A549 treated with ZK216348 at 1 μM for 4 hours (cell line): ENCODE measurements at places on chromosomes 12 and 14. TPM values are rescaled to one million over a fixed set of nuclear protein-coding genes. Genes with fewer than 3 reads are reported as not detected.

STAC3 gene
- total RNA-seq: 0.17 to 0.68 TPM (median 0.36 TPM) in 5 replicates

RPS6KL1 gene
- 0.37 to 0.81 TPM (median 0.51 TPM) in 4 of 5 replicates, not detected in the other for total RNA-seq

SLC11A2 gene
- total RNA-seq: 16.7 to 24.1 TPM (median 22.2 TPM) in 5 replicates

TRMT61A gene
- total RNA-seq: 13.3 to 29.5 TPM (median 26.9 TPM) in 5 replicates

TEAD4 gene
- total RNA-seq: 37.2 to 51.6 TPM (median 49.0 TPM) in 5 replicates

PMEL gene
- total RNA-seq: 0.38 to 1.3 TPM (median 0.74 TPM) in 5 replicates

STYX gene
- total RNA-seq: 2.9 to 6.1 TPM (median 5.3 TPM) in 5 replicates

MYH6 gene
- 0.02 TPM in 1 of 5 replicates, not detected in the others for total RNA-seq

CIPC gene
- total RNA-seq: 6.0 to 9.0 TPM (median 7.8 TPM) in 5 replicates

POTEM gene
- total RNA-seq: not detected in 5 replicates

LIMA1 gene
- 4.9 to 9.0 TPM (median 6.4 TPM) in 5 replicates for total RNA-seq

HVCN1 gene
- 0.22 to 0.90 TPM (median 0.65 TPM) in 5 replicates for total RNA-seq

ADAMTS20 gene
- not detected in 5 replicates for total RNA-seq

TAS2R14 gene
- total RNA-seq: 0.47 to 0.77 TPM (median 0.56 TPM) in 5 replicates

EML1 gene
- total RNA-seq: 33.3 to 45.4 TPM (median 38.2 TPM) in 5 replicates

NRXN3 gene
- 1.0 to 1.3 TPM (median 1.2 TPM) in 5 replicates for total RNA-seq

NGB gene
- not detected in 5 replicates for total RNA-seq

HOXC4 gene
- 1.7 to 3.9 TPM (median 3.8 TPM) in 5 replicates for total RNA-seq

KRT82 gene
- not detected in 5 replicates for total RNA-seq

ACACB gene
- total RNA-seq: 7.9 to 10.6 TPM (median 10.0 TPM) in 5 replicates

ART4 gene
- total RNA-seq: not detected in 5 replicates

POLE2 gene
- total RNA-seq: 8.8 to 15.4 TPM (median 13.7 TPM) in 5 replicates

ESPL1 gene
- total RNA-seq: 10.5 to 24.6 TPM (median 22.1 TPM) in 5 replicates

GLIPR1 gene
- 23.6 to 31.6 TPM (median 30.9 TPM) in 5 replicates for total RNA-seq

BICD1 gene
- total RNA-seq: 13.3 to 18.4 TPM (median 14.4 TPM) in 5 replicates

ABCD2 gene
- total RNA-seq: not detected in 5 replicates

SLC2A14 gene
- 0.12 to 0.14 TPM (median 0.13 TPM) in 3 of 5 replicates, not detected in the others for total RNA-seq

FGF23 gene
- not detected in 5 replicates for total RNA-seq

GZMB gene
- not detected in 5 replicates for total RNA-seq

NYNRIN gene
- 0.25 to 0.57 TPM (median 0.27 TPM) in 5 replicates for total RNA-seq

CLEC9A gene
- total RNA-seq: not detected in 5 replicates

SYT10 gene
- total RNA-seq: not detected in 5 replicates

MLH3 gene
- 13.5 to 20.9 TPM (median 19.3 TPM) in 5 replicates for total RNA-seq

SIX4 gene
- 1.7 to 3.8 TPM (median 3.1 TPM) in 5 replicates for total RNA-seq

HOXC12 gene
- total RNA-seq: not detected in 5 replicates

CCDC184 gene
- 2.1 to 3.8 TPM (median 3.6 TPM) in 5 replicates for total RNA-seq

TRIM9 gene
- 8.7 to 14.2 TPM (median 11.2 TPM) in 5 replicates for total RNA-seq

NUP107 gene
- 51.4 to 90.6 TPM (median 67.0 TPM) in 5 replicates for total RNA-seq

ASPG gene
- 0.20 TPM in 1 of 5 replicates, not detected in the others for total RNA-seq

PLEK2 gene
- 18.2 to 25.9 TPM (median 20.9 TPM) in 5 replicates for total RNA-seq

TPH2 gene
- total RNA-seq: 0.20 TPM in 1 of 5 replicates, not detected in the others

BBOF1 gene
- total RNA-seq: 3.5 to 8.7 TPM (median 4.0 TPM) in 5 replicates

TMEM132D gene
- not detected in 5 replicates for total RNA-seq

PRH2 gene
- not detected in 5 replicates for total RNA-seq

SLC39A5 gene
- total RNA-seq: 0.21 TPM in 1 of 5 replicates, not detected in the others
